ENCODE measurements at places on chromosomes 2 and 18. TPM values are rescaled to one million over a fixed set of nuclear protein-coding genes. Genes with fewer than 3 reads are reported as not detected.

DNA sequence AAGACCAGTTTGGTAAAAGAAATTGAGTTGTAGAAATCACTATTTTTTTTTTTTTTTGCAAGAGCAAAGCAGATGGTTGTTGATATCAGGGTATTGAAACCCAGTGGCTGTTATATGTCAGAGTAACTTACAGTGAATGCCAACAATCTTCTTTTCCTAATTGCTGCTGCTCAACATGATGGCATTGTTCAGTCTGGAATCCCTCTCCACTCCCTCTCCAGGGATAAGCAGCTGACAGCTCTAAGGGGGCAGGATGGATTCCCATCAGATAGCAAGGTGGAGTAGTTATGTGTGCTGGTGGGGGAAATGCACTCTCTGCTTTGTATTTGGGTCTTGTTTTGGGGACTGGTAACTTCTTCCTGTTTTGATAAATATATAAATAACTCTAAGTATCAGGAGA, 200.0 kb downstream of the PIK3C3 start:
- DNase-seq, result no peak

DNA sequence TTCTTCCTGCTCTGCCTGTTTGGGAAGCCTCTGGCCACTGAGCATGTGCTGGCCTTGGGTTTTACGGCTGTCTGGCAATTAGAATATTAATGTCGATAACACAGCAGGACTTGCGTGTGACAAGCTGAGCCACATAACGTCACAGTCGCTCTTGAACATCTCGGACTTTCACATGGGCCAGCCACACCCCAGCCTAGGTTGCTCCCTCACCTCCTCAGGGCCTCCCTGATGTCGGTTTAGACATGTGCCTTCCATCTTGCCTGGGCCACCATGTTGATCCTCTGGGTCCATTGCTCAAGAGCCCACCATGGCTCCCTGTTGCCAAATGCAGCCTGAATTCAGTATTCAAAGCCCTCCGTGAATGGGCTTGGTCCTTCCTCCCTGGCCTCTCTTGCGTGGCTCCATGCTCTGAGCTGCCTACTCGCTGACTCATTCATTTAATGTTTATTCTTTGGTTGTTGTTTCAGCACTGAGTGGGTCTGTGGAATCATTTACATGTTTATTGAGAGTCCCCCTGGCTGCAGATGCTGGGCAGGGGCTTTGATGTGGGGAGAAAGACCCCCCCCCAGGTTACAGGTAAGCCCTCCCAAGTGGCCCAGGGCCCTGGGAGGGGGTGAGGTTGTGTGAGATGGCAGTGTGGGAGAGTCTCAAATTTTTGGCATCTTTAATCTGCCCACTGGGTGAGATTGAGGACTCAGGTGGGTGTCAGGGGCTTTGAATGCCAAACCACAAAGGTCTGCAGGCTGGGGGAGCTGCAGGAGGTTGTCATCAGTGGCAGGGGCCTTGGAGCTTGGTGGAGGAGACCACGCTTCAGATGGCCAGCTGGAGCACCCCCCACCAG, 62.0 kb downstream of the ODC1 start:
- no peak for DNase-seq

GRCh38 chr18:8808001-8808400, 102.6 kb downstream of the MTCL1 start:
- DNase-seq, result no peak

- DNase-seq, result no peak
Measured at GRCh38 chr2:187971893-187972292, 319.8 kb upstream of the GULP1 start.

DNA sequence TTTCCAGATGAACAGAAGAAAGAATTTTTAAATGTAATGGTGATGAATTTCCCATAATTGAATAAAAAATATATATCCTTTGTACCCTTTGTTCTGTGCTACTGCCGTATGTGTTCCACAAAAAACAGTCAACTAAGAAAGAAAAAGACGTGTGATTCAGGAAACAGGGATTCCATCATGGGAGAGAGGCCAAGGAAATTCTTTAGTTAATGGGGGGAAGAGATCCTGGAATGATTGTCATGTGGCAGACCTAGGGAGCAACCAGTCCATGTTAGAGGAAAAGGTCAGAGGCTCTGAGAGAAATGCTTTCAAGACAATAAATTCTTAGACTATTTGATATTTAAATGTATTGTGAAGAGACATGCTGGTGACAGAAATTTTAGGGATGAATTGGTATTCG, 76.6 kb downstream of the CPO start:
- no peak for DNase-seq

- no peak for DNase-seq
Measured at GRCh38 chr2:39540414-39540813, 103.3 kb upstream of the MAP4K3 start.

- DNase-seq, result no peak
Measured at GRCh38 chr2:8438476-8438875, 243.4 kb upstream of the ID2 start.

DNA sequence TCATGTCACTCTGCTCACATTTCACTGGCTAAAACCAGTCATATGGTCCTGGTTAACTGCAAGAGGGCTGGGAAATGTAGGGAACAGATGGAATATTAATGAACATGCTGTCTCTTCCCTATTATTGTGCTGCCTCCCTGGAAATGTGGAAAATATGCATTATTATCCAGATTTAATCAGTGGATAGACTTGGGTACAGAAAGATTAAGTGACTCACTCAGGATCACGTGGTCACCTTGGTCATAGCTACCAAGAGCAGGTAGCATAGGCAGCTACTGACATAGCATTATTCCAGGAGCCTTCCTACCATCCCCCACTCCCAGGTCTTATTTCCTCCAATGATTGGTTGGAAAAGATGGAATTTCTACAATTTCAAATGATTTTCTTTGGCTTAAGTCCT, 141.1 kb downstream of the HRH4 start:
- no peak for DNase-seq

EFR3B gene
- total RNA-seq, result 9.7 TPM

DNAJC5G gene
- total RNA-seq, result 2.1 TPM
